EH (cell line): ENCODE measurements at places on chromosomes 6 and 20.
A peak's percentile ranks its signal among the peaks of the same experiment; 100 is the strongest.

DNA sequence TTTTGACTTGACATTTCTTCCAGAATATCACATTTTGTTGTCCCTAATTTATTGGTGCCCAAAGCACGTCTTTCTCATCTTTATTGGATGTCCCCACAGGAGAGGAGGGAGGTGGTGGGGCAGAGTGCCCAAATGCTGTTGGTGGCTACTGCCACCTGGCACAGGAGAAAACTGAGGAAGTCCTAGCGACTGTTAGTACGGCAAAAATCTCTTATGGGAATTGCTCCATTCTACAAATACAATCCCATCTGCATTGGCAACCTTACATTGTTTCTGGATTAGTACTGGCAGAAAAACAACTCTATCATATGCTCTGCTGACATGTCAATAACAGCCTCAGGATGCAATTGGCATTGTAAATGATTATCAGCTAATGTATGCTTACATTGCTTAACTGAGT, 235.4 kb upstream of the IRAK1BP1 start:
- no peak for DNase-seq

DNA sequence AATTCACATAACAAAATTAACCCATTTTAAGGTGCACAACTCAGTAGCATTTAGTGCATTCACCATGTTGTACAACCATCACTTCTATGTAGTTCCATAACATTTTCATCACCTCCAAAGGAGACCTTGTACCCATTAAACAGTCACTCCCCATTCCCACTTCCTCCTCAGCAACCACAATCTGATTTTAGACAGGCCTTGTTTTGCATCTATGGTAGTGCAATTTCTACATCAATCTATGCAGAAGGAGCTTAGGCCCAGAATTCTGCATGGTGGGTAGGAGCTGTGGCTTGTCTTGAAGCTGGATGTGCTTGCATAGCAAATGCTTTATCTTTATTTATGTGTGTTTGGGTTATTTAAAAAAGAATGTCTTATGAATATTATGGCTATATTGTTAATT, 13.5 kb upstream of the HLA-DQA1 start:
- DNase-seq = no peak

- peak; percentile 86 for DNase-seq
Measured at GRCh38 chr6:113495521-113495920, 361.6 kb upstream of the MARCKS start.

- DNase-seq = no peak
Measured at GRCh38 chr6:128648022-128648598, 127.7 kb upstream of the PTPRK start.

- DNase-seq = peak; percentile 36
Measured at GRCh38 chr20:4601630-4602296, 119.9 kb upstream of the PRND start.

- DNase-seq = peak; percentile 97
Measured at GRCh38 chr20:25136643-25137559, 55.0 kb upstream of the VSX1 start.

DNA sequence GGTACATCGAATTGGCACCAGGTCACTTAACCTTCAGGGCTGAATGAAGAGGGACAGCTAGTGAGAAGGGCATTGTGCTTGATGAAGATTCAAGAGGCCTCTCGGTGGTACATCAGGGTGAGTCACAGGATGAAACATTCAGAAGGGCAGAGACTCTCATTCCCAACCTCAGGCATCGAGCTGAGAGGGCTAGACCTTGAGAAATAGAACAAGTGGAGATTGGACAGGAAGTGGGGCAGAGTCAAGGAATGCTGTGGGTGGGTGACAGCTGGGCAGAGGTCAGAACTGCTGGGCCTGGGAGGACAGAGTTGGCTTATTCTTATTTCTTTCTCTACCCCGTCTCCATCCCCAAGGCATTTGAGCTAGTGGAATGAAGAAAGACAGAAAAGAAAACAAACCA, 126.0 kb downstream of the SCML4 start:
- DNase-seq = peak; percentile 83

DNA sequence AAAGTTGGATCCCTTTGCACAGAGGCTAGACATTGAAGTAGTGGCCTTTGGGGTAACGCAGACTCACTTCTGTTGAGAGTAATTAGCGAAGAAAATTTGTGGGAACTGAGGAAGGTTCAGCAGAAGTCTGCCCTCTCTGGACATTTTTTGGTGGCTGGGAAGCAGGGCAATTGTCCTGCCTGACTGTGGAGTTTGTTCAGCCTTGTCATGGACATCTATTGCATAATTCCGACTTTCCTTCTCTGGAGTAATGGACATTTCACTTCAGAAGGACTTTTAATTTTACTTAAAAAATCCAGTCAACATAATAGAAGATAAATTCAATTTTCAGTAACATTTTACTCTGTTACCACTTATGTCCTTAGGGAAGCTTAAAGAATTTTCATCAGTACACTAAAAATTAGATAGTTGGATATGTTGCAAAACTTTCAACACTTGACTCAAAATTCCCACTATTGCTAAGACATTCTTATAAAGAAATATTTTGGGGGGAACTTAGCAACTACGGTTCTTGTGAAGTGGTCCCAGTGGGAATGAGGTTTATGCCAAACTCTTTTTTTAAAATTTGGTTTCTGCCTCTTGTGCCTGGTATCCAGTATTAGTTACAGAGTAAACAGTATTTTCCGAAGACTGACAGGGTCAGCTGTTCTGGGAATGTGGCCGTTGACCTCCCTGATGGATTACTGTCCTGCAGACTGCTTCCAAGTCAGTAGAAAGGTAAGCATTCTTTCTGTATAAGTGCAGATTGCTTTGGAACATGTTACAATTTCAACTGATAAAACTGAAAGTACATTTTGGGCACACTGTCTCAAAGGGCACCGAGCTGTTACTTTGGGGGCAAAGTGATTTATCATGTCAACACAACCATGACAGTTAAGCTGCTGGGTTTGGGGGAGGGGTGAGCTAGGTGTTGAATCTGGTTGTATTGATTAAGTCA, 100.6 kb upstream of the MLIP start:
- DNase-seq = no peak

DNA sequence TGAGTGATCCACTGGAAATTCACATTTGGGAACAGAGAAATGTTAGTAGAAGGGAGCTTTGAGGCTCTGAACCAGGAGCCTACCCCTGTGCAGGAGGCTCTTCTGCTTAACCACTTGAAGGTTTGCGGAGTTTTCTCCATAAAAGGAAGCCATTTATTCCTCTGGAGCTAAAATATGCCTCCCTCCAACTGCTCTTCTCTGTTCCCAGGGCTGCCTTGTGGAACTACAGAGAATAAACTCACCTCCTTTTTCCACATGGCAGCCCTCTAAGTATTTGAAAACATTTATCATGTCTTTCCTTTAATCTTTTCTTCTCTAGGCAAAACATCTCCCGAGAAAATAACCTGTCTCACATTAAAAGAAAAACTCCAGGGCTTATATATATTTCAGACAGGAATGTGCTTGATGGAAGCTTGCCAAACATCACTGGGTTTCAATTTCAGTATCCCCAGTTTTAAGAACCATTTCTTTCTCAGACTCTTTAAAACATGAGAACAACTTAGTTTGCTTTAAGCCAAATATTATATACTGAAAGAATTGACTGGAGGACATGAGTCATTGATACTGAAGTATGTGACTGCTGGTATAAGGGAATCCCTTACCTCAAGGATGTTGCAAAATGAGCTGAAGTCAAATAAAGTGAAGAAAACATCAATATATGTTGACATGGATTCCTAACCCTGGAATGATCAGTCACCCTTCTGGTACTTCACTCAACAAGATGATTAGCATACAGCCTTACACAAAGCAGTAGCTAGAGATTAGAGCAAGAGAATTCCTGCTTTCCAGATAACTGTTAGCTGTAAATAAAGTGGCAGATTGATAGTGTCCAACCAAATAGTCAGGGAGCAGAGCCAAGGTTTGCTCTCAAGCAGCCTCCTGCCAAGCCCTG, 74.0 kb downstream of the ZBTB2 start:
- peak; percentile 89 for DNase-seq

DNA sequence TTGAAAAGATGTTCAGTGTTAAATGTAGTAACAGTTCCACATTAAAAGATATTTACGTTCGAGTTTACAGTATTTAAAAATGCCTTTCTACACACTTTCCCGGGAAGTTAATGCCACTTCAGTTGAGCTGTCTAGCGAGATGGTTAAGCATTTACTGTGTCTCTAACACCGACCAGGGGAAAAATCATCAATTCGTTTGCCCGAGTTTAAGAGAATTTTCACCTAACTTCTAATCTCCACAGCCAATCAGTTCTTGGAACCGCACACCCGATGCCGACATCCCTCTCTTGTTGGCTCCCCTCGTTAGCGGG, 58.2 kb downstream of the FAM217A start:
- no peak for DNase-seq

DNA sequence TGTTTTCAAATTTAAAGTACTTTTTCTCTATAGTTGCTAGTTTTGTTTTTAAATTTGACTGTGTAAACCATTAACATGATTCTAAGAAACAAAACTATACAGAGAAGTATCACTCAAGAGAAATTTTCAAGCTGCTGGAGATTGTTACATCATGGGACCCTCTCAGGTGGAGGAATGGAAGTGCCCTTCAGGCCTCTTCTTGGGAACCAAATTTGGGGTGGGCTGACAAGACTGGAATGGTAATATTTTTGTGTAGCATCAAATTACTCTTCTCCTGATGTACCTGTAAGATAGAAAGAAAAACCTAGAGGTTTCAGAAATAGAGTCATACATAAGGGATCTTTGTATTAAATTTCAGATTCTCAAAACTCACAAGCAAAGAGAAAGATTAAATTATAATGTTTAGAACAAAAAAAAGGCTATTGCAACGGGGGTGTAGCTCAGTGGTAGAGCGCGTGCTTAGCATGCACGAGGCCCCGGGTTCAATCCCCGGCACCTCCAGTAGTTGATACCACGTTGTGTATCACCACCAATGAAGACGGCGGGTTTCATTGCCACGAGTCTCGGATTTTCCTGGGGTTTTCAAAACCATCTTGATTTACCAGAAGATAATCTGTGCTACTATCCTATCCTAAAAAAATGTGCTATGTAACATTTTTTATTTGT, 193.7 kb downstream of the GPX5 start:
- DNase-seq = peak; percentile 21

DNA sequence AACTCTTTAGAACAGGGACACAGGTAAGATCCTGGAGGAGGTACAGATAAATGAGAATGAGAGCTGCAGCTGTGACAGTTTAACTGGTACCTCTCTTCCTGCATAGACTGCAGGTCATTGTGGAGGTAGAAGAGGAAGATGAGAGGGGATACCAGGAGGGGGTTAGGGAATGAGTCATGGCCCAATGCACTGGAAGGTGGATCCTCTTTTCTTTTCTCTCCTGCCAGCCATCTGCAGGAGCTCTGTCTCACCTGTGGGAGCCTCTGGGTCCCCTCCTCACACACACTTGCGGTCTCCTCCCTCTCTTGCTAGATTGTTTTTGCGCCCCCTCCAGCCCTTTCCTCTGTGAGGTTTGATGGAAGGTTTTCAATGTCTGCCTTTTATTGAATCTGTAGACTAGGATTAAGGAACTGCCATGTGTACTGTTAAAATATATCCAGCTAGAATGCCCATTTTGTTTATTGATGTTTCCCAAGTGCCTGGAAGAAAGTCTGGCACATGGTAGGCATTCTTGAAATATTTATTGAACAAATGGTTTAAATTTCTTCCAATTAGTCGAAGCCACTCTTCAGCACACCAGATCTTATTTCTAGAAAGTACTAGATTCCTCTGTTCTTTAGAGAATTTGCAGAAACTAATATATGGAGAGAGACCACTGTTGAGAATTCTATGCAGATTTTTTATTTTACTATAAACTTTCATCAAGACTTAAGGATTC, 13.0 kb downstream of the C6orf163 start:
- peak; percentile 39 for DNase-seq

GRCh38 chr6:88074791-88075190, 27.1 kb downstream of the SPACA1 start:
- DNase-seq = no peak

GRCh38 chr6:108673153-108673552, 112.4 kb downstream of the FOXO3 start:
- no peak for DNase-seq

- DNase-seq = no peak
Measured at GRCh38 chr6:20819774-20820400, 285.6 kb downstream of the CDKAL1 start.

DNA sequence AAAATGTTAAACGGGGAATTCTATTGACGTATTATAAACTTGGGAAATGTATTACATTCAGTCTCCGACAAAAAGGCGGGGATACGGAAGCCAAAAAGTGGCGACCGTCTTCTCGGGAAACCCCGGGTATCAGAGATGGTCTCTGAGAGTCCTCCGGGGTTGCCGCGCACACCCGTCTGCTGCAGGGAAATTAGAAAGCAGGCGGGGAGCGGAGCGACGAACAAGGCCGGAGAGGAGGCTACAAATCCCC, 1.5 kb downstream of the SALL4 start:
- DNase-seq = peak; percentile 17

DNA sequence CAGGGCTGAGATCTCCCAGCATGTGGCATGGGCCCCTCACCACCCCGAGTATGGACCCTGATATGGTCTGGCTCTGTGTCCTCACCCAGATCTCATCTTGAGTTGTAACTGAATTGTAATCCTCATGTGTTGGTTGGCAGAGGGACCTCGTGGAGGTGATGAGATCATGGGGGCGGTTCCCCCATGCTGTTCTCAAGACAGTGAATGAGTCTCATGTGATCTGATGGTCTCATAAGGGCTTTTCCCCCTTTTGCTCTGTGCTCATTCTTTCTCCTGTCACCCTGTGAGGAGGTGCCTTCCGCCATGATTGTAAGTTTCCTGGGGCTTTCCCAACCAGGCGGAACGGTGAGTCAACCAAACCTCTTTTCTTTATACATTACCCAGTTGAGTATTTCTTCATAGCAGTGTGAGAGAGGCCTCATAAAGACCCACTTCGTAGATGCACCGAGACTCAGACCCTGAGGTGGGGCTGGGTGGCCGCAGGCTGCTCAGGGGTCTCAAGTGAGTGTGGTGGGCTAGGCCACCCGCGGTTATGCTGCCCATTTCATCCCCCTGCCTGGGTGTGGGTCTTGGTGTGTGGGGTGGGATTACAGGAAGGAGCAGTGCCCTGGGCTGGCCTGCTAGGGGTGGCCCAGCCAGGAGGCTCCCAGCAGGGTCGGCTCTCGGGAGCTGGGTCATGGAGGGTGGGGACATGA, 26.2 kb upstream of the GATA5 start:
- DNase-seq = no peak

- peak; percentile 1 for DNase-seq
Measured at GRCh38 chr6:88561034-88561953, 395.1 kb upstream of the CNR1 start.

DNA sequence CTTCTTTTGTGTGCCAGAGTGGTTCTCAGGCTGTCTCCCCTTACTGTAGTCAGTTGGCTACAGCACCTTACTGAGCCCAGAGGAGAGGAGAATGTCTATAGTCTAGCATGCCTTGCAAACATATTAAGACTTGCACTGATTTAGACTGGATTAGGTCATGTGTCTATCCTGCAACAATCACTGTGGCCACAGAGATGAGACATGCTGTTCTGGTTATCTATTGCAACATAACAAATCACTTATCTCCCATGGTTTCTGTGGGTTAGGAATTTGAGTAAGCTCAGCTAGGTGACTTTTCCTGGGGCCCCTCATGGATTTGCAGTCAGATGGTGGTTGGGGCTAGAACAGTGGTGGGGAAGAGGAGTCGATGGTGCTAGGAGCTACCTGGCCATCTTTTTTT, 261.3 kb downstream of the SOD2 start:
- DNase-seq = no peak

- DNase-seq = no peak
Measured at GRCh38 chr20:33162313-33162712, 5.6 kb upstream of the BPIFA2 start.

GRCh38 chr6:502761-503160, 111.2 kb downstream of the IRF4 start:
- DNase-seq = no peak
